ENCODE measurements at places on chromosomes 2 and 18.

GRCh38 chr2:204717591-204717990 is 172.3 kb downstream of the PARD3B start:
- no peak for DNase-seq

DNA sequence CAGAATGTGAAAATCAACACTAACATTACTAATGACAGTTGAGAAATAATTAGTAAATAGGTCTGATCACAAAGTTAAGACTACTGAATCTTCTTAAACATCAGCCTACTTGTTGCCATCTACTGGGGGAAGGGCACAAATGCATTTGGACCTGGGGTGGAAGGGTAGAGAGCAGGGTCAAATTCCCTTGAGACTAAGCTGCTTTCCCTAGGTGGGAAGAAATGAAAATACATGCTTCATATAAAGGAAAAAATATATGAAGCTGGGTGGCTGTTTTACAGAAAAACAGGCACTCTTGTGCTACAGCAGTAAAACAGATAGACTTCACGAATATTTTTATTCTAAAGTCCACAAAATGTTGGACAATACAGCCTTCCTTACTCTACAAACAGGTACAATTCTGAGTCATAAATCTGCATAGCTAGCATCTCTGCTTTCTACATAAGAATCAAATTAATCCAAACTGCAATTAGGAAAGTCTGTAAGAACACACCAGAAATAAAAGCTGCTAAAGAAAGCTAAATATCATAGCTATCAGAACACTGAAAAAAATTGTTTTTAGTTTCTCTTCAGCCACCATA is 10.9 kb downstream of the TRIP12 start:
- DNase-seq, result no peak

DNA sequence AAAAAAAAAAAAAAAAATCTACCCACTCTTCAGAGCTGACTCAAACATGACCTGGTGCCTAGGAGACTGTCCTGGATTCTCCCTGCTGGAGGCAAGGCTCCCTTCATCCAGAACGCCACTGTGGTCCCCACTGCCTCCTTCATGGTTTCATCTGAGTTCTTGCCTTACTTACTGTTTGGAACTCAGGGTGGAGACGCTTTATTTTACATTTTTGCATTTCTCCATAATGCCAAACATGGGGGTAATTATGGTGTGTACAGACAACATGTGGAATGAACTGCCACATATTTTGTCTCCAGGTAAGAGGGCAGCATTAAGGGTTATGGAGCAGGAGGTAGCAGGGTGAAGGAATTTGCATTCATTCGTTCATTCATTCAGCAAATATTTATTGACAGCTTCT is 154.0 kb upstream of the MSH6 start:
- no peak for DNase-seq

DNA sequence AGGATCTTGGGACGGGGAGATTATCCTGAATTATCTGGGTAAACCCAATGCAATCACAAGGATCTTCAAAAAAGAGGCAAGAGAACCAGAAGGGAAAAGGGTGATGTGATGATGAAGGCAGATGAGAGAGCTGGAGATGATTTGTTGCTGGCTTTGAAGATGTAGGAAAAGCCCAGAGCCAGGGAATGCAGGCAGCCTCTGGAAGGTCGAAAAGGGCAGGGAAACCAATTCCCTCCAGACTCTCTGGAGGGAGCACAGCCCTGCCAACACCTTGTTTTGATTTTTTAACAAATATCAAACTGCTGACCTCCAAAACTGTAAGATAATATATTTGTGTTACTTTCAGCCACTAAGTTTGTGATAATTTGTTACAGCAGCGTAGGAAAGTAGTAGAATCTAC is 48.9 kb upstream of the IL1R2 start:
- no peak for DNase-seq

DNA sequence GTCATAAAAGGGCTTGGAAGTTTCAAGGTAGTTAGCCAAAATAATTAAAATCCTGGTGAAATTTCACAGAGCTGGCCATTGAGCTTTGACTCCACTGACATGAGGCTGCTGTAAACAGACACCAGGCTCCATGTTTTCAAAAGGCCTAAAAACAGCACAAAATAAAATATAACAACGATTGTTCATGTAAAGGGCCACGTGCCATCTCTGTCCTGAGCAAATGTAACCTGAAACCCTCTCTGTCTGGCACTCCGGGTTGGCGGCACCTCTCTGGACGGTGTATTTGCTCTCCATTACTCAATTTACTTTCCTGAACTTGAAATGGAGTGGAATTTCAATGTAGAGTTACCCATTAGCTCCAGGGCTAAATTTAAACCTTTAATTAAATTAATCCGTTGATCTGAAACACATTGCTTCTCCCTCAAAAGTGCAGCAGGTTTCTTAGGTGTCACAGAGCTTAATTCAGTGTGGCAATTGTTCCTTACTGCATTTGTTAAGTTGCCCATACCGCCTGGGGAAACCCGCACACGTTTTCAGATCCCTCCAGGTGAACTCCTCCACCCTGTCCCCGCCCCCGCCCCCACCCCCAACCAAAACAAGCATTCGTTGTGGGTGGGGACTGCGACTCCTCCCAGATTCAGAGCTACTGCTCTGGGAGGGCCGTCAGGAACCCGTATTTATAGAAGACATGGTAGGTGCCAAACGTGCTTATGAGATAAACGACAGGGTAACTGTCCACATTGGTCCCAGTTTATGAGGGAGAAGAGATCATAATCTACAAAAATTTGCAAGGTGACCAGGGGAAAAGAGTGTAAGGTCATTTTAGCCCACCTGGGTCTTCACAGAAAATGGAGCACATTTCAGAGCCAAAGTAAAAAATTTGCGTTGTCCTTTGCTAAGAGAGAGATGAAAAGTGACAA is 1.2 kb upstream of the CABLES1 start:
- DNase-seq, result no peak

DNA sequence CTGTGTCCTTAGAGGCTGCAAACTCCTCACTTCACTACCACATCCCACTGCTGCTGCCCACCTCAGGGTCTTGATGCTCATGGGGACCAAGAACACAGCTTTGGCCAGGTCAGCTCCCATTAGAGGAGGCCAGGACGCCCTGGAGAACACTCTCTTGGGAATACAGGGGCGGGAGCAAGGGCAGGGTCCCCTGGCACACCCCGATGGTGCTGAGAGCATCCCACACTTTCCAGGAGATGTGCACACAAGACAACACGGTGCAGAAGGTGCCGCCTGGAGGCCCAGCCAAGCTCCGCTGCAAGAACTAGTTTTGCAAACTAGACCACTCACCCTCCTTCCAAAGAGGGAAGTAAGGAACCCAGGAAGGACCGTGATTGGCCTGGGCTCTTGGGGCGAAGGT is 304.4 kb upstream of the SALL3 start:
- DNase-seq, result no peak
